GF-D8 (cell line): ENCODE measurements at places on chromosomes 3 and 15.

DNA sequence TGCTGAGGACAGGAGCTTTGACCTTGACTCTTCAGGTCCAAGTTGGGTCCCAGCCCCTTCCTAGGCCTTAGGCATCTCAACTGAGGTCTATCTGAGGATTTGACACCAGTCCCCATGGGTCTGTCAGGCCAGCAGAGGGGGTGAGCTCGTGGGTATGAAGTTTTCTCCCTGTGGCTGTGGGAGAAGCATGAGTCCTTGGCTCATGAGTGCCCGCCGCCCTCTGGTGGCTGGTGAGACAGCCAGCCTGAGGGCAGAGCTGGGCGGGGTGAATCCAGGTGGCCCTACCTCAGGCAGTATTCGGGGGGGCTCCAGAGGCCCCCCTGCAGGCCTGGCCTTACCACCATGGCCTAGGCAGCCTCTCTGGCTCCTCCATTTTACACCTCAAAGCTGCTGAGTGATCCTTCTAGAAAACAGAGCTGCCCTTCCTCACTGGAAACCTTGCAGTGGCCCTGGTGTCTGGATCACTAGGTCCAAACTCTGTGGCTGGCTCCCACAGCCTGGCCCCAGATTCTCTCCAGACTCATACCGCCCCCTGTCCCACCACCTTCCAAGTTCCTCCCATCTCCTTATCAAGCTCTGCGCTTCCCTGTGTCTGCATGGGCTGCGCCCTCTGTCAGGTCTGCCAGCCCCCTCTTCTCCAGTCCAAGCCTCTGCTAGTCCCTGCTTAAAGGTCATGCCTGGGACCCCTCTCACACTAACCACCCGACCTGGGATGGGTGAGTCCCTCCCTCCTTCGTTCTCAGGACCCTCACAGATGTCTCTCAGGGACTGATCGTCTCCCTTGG lies 16.1 kb downstream of the SH2D7 start:
- peak; percentile 63 for DNase-seq

- DNase-seq = no peak
Measured at GRCh38 chr3:145024700-145025099, 1053.1 kb downstream of the DIPK2A start.

DNA sequence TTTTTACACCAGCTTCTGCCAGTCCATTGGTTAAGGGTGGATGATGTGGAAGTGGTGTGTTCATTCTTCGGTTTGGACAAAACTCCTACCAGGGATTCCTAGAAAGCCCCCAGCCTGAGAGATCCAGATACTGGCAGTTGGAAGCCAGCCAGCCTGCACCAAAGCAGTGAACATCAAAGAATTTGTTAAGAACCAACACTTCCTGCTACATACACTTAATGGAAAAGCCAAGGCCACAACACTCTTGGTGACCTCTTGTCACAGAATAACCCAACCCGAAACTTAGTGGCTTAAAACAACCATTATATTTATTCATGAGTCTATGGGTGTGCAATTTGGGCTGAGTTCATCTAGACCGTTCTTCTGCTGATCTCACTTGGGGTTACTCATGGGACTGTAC lies 42.9 kb upstream of the ADAMTS9 start:
- no peak for DNase-seq

DNA sequence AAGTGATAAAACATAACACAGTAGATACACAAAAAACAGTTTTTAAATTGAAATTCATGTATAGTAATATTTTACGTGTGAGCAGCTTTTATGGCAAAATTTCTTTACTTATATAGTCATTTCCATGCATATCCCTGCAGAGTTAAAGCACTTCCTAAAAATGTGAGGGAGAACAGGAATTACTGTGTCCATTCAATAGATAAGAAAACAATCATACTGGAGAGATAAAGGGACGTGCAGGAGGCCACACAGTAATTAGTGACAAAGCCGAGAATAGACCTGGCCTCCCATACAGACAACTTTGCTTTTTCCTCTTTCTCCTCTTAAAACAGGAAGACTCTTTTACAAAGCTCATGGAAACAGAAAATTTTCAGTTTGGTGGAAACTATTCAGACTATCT lies 247.5 kb downstream of the CDIN1 start:
- DNase-seq = no peak

GRCh38 chr3:29478611-29479010 lies 197.7 kb downstream of the RBMS3 start:
- no peak for DNase-seq

- no peak for DNase-seq
Measured at GRCh38 chr15:43253431-43254403, 13.0 kb downstream of the TGM5 start.

DNA sequence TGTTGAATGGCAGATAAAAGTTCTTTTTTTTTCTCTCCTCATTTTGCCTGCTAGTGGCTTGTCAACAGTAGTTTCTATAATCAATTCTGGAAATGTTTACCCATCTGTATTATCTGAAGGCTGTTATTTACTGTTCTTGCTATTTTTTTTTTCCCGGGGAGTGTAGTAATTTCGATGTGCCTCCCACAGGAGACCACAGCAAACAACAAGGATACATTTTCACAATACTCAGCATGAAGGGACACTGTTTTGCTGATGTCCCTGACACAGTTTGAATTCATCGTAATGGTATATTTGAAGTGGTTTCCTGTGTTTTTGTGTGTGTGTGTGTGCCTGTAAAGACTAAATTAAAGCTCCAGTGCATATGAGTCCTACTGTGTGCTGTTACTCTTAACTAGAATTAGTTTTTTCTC lies 92.1 kb upstream of the ICE2 start:
- no peak for DNase-seq

- DNase-seq = no peak
Measured at GRCh38 chr15:64146041-64146440, 5.5 kb upstream of the SNX22 start.

DNA sequence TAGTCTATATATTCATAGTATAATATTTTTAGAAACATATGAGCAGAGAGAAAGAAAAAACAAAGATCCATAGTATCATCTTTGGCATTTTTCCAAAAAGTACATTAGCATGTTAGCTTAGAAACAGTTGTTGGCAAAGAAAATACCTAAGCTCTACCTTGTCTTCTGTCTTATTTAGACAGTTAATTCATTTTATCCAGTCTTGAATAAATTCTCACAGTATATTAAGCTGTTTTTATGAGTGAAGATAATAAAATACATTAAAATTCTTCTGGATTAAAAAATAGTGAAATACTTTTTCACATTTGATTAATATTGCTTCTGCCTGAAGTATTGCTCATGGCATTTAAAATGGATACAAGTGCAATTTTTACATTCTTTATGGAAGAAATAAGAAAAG lies 145.2 kb downstream of the ZIC1 start:
- DNase-seq = no peak

- DNase-seq = no peak
Measured at GRCh38 chr3:168087539-168087938, 8.2 kb downstream of the GOLIM4 start.

DNA sequence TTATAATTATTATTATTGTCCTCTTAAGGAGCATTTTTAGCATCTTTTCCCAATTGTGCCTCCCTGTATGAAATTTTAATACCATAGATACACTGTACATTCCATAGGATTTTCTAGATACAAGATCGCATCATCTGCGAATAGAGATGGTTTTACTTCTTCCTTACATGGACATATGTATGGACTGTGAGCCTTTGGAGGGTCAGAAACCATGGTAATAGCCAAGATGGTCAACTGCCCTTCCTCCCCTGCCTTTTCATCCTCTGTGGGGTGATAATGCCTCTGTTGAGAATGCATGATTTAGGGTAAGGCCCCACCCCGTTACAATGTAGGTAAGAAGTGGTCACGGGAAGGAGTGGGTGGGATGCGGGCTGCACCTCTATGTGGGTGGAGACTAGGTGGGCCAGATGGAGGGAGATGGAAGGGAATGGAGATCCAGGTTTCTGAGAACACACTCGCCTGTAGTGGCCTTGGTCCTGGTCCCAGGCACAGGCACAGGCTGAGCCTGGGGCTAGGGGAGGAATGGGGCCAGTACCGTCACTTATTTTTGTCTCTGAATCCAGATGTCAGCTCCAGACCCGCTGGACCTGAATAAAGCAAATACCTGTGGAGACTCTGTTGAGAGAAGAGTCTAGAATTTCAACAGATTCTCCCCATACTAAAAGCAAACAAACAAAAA lies 31.7 kb downstream of the GOLGA6A start:
- DNase-seq = no peak

- DNase-seq = no peak
Measured at GRCh38 chr15:64267331-64267973, 88.5 kb downstream of the CSNK1G1 start.

DNA sequence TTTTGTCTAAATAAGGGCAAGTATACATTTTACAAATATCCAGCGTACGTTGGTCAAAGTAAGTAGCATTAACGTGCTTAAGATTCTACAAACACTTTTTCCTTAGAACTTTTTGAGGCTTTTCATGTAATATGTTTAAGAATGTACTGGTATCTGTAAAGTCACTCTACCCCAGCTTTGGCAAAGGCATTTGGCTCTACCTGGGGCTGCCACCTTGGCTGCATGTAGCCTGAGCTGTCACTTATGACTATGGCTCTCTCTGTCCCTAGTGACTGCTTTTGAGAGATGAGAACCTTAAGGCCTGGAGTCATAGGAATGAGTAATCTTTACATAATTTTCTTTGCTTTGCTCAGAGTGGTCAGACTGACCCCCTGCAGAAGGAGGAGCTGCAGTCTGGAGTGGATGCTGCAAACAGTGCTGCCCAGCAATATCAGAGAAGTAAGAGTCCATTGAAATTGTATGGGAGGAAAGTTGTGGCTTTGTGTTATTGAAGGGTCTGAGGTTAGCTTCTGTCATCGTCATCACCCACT lies 61.2 kb downstream of the IQGAP1 start:
- DNase-seq = no peak

- DNase-seq = peak; percentile 28
Measured at GRCh38 chr15:39084674-39085530, 496.0 kb upstream of the THBS1 start.

- DNase-seq = no peak
Measured at GRCh38 chr3:103968131-103968530, 1398.6 kb upstream of the ALCAM start.

DNA sequence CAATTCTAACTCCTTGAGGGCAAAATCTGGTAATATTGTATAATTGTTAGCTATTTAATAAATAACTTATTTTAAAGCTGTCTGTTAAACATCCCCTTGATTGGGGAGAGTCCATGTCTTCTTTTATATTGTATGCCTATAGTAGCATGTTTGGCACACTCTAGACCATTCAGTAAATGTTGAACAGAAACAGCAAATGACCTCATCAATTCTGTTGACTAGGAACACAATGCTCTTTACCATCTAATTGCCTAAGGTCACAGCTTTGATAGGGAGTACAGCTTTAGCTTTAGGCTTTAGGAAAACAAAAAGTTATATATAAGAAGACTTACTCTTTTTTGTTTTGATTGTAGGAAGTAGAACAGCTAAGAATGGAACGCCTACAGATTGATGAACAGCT lies 27.0 kb downstream of the DNAJC19 start:
- no peak for DNase-seq

GRCh38 chr3:150094150-150094933 lies 123.6 kb upstream of the PFN2 start:
- DNase-seq = no peak

- no peak for DNase-seq
Measured at GRCh38 chr3:116030131-116030850, 407.0 kb downstream of the GAP43 start.

DNA sequence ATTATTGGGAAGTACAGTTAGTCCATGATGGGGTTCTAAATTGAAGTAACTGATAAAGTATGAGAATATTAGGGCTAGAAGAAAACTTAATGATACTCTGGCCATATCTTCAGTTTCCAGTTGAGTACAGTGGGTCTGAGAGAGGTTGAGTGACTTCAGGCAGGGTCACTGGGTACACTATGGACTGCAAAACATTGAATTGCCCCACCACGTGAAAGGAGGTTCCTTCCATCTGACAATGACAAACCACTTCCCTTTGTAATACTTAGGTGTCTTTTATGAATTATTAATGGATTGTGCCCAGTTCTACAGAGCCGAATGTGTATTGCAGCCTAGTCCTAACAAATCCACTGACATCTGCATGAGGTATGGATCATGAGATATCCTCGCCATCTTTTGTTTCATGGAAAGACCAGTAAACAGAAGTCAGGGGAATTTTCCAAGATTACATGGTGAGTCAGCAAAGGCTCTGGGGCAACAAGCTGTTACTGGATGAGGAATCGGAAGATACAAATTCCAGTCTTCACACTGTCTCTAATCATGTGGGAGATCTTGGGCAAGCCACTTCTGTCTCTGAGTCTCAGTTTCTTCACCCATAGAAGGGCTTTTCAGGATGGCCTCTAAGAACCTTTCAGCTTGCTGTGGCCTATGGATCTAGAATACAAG lies 66.5 kb upstream of the BCL6 start:
- no peak for DNase-seq

DNA sequence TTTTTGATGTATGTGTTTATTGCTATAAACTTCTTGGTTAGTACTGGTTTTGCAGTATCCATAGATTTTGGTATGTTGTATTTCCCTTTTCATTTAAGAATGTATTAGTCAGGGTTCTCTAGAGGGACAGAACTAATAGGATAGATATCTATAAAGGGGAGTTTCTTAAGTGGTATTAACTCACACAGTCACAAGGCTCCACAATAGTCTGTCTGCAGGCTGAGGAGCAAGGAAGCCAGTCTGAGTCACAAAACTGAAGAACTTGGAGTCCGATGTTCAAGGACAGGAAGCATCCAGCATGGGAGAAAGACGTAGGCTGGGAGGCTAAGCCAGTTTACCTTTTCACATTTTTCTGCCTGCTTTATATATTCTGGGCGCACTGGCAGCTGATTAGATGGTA lies 8.4 kb downstream of the ARL6 start:
- DNase-seq = no peak

DNA sequence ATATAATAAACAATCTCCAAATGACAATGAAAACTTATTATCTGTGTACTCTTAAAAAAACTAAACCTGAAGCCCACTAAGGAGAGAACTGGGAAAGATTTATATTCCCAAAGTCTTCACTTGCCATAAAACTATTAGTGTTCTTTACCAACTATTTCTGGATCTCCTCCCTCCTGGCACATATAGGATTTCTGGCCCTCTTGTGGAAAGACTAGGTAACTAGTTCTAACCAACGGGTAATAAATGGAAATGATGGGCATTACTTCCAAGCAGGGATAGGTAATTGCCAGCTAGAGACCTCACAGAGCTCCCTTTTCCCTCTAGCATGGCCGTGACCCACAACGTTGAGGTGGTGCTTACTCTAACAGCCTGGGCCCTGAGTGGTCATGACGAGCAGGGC lies 110.1 kb downstream of the DNAH12 start:
- no peak for DNase-seq

DNA sequence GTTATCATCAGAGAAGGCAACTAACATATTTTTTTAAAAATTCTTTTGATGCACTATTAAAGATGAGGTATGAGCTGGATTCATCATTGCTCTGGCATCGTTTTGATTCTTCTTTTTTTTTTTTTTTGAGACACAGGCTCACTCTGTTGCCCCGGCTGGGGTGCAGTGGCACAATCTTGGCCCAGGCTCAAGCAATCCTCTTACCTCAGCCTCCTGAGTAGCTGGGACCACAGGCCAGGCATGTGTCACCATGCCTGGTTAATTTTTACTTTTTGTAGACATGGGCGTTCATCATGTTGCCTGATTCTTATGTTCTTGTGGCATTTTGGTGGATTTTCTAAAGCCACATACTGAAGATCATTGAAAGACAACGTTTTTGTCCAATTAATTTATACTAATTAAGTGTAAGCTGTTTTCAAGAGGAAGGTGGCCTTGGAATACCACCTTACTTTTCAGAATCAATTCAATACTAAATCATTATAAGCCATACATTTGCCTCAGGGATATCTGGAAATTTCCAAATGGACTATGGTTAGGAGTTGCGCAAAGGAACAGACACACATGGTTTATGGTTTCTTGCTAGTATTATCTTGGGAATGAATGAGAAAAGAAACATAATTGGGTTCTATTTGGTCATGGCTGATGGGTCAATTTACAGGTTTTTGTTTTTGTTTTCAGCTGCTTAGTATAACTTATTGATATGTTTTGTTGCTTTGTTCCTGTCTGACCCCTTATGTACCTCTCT lies 22.8 kb downstream of the SLC28A2 start:
- no peak for DNase-seq
